COR-L47 (cell line): ENCODE measurements at places on chromosomes 1 and 21.

DNA sequence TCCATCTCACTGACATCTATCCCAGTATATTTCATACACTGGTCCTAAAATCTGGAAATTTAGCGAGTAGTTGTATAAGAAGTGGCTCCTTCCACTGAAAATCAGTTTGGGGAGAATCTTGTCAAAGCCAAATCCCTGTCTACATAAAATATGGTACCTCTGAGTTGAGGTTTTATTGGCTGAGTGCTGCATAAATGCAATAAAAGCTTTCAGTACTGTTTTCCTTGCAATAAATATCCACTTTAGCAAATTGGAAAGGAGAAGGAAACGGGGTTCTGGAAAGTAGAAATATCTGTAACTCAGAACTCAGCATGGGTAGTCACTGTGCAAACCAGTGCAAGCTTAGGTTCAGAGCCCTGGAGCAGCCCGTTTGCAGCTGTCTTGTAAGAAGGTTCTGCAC is 580.2 kb downstream of the SMYD3 start:
- DNase-seq, result no peak

DNA sequence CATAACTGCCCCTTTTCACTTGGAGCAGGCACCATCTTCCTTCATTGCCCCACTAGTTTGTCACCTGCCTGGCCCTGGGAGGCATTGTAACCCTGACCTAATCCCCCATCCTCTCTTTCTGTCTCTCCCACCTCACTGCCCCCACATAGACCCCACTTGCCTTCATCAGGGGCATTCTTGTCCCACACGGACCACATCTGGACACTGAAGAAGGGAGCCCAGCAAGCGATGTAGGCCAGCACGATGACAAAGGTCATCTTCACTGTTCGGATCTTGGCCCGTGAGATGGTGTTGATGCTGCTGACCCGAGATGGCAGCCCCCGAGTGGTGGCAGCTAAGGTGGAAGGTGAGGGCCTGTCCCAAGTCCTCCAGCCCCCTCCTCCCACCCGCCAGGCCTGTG is 1.4 kb downstream of the AVPR1B start:
- no peak for DNase-seq

GRCh38 chr1:159751031-159751430 is 29.7 kb upstream of the DUSP23 start:
- DNase-seq, result no peak

GRCh38 chr1:61238359-61238665 is 156.0 kb downstream of the NFIA start:
- DNase-seq, result no peak

DNA sequence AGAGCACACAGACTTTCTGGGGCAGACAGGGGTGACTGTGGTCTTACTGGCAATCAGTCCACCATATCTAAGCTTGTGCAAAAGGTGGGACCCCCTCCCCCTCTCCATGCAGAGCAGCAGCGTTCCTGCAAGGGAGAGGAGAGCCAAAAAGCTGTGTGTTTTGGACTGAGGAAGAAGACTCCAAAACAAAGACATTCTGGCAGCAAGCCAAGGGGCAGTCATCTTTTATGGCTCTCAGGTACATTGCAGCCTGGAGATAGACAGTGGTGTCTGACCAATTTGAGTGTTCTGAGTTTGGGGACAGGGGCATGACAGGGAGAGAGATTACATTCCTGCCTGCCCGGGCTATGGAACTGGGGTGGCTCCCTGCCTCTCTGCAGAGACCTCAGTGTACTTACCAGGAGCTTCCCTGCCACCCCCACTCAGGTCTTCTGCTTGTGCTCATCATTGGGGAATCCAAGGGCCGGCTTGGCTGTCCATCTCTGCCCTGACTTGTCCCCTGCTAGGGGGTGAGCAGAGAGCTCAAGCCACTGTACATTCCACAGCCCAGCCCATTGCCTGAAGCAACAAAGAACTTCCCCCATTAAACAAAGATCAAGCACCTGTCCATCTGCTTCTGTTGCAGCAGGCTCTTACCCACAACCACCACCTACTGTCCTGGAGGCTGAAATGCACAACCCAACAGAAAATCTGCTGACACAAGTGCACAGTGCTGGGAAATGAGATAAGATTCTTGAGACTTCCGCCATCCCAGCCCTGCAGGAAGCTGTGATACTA is 131.1 kb downstream of the EVI5 start:
- peak; percentile 11 for DNase-seq

- DNase-seq, result no peak
Observed at GRCh38 chr1:223006371-223006770, 136.7 kb downstream of the TLR5 start.

- peak; percentile 49 for DNase-seq
Observed at GRCh38 chr1:224582041-224582440, 34.1 kb upstream of the CNIH3 start.

DNA sequence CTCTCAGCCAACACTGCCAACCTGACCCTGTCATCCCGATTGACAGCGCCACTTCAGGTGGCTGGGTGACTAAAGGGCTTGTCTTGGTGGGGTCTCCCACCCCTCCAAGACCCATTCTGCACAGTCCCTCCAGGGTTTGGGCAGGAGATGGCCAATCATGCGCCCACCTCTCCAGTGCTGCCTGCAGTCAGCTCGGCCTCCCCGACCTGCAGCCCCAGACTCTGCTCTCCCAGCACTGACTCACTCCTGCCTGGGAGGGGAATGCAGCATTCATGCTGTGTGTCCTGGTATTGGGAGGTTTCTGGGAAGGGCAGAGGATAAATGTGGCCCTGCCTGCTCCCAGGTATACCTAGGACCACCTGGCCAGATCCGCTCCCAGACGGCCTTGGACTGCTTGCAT is 9.7 kb downstream of the TMEM81 start:
- DNase-seq, result no peak

- DNase-seq, result no peak
Observed at GRCh38 chr1:1243266-1243660, 3.3 kb downstream of the C1QTNF12 start.

- no peak for DNase-seq
Observed at GRCh38 chr21:43855955-43856354, 9.1 kb upstream of the AGPAT3 start.

DNA sequence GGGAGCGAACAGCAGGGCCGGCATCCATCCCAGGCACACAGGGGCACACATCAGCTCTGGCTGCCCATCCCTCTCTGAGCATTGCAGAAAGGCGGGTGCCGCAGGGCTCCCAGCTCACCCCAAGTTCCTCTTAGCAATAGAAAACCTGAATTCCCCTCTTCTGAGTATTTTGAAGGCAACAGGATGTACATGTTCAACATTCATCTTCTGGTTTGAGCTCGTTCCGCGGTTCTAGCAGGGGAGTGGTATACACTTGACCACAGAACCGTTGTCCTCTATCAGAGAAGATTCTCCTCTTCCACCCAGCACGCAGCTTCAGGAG is 23.6 kb downstream of the ACTA1 start:
- DNase-seq, result no peak

DNA sequence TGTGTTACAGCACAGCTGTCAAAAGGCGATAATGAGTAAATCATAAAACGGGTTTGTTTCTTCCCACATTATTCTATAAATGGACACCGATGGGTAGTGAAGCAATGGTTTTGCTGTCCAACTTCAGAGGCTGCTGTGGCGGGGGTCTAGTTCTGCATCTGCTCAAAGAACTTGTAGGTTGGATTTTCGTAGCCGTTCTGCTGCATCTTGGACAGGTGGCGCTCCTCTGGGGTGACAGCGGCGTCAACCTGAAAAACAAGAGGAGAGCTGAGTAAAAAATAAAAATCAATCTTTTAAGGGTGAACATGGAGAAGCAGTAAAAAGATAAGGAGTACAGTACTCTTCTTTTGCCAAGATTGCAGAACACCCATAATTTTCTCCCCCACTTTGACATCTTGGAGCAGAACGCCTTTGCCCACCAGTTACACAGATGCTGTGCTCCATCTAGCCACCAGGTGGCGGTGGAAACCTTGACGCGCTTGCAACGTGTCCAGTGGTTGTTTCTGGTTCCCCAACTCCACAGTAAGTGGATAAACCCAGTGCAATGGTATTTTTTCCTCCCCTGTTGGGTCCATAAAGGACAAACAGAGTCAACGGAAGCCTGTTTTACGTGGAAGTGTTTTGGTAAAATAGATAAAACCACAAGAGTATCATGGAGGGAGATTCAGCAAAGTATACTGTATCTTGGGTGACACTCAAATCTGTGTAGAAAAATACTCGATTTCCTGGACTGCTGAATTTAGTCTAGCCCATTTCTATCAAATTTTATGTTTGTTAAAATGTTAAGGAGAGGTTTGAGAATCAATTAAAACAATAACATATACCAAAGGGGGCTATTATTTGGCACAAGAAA is 147.0 kb downstream of the GABPA start:
- peak; percentile 60 for DNase-seq

DNA sequence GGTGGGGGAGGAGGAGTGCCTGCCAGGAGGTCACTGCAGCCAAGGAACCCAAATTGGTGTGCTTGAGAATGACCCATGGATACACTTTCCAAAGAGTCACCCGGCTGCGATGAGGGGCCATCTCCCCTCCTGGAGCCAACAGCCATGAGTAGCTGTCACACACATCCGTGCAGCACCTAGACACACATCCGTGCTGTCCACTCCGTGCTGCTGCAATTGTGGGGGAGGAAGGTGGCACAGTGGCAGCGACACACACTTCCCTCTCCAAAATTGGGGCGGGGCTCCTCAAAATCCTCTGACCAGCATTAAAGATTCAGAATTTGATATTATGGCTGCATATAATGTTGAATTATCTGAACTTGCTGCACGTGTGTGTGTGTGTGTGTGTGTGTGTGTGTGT is 15.8 kb downstream of the TP73 start:
- DNase-seq, result no peak

DNA sequence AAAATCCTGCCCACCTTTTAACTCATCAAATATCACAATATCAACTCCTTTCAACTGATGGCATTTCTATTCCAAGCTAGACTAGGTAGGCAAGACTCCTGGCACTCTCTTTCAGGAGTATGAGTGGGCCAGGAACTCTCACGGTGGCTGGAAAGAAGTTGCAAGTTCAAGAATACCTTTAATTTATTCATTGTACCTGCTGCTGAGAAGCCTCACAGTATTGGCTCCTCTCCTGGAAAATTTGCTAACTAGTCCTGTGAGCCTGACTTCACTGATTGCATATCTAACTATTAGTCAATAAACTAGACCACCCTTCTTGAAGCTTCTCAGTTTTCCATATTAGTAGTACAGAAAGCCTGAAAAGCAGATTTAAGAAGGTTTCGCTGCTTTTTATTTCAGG is 120.2 kb downstream of the DUSP10 start:
- no peak for DNase-seq

DNA sequence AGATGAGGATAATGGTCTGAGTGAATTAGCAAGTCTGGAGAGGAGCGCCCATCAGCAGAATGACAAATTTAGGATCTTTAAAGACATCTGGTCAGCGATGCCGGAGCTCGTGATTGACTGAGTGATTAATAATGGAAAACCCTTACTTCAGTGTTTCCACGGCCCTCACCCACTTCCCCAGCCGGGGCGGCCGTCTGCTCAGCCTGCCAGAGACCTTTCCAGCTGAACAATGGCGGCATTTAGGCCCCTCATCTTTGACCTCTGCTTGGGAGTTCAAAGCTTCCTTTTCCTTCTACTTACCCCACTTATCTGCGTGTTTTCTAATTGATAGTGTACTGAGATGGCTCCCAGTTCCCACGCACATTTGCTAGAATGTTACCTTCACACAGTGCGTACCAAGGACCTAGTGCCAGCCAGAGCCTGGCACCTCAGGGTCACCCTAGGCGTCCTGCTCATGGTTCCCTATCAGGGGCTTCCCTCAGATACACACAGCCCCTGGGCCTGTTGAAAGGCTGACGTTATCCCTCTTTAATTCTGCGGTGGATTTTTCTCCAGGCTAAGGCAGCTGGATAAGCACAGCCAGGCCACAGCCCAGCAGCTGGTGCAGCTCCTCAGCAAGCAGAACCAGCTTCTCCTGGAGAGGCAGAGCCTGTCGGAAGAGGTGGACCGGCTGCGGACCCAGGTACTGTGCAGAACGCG is 232.8 kb downstream of the SDCCAG8 start:
- no peak for DNase-seq

GRCh38 chr1:226033582-226033981 is 28.9 kb upstream of the H3-3A start:
- no peak for DNase-seq

DNA sequence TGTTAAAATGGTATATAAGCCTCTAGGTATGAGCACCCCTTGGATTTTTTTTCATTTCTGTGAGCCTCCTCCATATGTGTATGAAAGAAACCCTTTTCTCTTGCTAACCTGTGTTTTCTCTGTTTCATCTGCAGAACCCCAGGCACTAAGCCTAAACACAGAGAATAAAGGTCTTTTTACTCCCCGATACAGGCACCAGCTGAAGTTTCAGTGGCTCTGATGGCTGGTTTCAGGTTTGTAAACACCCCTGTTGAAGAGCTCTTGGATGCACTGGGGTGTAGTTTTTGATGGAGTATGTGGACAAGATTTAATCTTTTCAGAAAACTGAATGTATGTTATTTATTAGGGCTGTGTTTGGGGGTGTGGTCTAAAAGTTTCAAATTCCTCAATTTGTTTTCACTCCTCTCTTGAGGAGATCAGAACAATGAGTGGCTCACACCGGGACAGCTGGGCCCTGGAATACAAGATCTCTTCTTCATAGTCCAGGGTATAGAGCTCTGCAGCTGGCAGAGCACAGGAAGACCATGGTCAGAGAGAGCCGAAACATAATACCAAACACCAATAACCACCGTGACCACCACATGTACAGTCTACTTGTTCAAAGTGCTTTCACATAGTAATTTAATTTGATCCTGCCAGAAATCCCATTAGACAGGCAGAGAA is 50.2 kb upstream of the VTCN1 start:
- DNase-seq, result no peak

DNA sequence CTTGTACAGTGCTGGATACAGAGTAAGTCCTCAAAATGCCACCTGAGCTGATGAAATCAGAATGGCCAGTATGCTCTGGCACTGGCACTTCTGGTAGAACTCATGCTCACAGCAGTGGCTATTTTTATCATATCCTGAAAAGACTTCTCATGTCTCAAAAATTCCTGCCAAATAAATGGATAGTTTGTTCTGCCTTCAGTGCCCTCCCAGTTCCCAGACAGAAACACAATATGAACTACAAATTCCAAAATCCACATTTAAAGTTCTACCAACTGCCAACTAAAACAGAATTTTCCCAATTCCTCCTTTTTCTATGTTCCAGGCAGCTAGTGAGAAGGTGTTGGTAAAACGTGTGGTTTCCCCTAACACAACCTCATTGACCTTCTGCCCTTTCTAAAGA is 51.4 kb upstream of the RGS1 start:
- no peak for DNase-seq

- DNase-seq, result no peak
Observed at GRCh38 chr1:64921771-64922170, 44.6 kb downstream of the JAK1 start.

DNA sequence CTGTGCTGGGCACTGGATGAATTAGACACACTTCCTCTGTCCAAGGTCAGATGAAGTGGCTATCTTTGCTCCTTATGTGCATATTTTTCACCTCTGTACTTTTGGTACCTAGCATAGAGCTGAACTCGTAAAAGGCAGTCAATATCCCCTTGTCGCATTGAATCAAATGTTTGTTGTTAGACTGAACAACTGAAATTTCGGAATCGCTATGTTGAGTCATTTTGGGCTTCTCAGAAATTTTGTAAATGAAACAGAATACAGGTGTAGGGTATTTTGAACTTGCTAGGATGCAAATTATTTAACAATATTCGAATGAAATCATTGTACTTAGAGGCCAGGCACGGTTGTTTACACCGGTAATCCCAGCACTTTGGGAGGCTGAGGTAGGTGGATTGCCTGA is 48.0 kb downstream of the PDE4B start:
- no peak for DNase-seq

- no peak for DNase-seq
Observed at GRCh38 chr1:97660431-97661105, 260.3 kb downstream of the DPYD start.
